ENCODE measurements at places on chromosomes 7 and 10.

DNA sequence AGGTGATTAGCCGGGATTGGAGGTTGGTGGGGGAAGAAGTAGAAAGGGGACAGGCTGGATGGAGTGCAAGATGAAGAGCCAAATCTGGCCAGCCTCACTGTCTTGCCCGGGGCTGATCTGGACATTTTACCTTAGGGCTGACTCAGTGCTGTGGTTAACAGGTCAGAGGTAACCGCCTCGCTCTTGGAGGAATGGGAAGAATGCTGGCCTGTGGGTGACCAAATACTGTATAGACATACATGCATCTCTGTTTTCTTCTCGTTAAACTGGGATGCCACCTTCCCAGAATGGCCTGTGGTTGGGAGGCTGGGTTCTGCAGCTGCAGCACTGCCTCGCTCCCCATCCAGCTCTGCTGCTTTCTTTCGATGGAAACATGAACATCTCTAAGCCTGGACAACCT lies 120.0 kb downstream of the SEC23IP start:
- no peak for DNase-seq

- DNase-seq = no peak
Measured at GRCh38 chr10:47026301-47027107, 115.3 kb downstream of the PTPN20 start.

- no peak for DNase-seq
Measured at GRCh38 chr10:71893258-71893815, 42.3 kb upstream of the PSAP start.

DNA sequence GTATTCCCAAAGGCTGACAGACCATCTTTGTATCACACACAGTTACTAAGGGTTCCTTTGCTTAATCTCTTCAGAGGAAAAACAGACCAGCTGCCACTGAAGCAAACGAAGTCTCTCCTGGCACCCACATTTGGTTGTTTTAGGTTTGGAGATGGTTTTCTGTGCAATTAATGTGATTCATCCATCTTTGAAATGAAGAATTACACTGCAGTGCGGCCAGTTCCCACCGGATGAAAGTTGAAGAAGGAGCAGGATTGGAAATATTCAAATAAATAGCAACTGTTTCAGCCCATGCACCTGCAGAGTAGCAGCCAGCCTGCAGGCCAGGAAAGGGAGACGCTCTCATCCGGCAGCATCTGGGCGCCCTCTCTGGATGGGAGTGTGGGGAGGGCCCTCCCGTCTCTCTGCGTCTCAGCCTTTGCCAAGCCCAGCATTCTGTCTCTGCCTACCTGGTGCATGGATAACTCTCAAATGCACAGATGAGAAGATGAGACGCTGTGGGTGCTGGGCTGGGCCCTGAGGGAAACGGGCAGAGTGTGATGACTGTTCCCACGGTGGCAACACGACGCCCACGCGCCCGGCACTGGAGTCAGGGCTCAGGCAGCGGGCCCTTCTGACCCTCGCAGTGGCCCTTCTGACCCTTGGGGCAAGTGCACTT lies 214.0 kb downstream of the PTPRN2 start:
- no peak for DNase-seq

- DNase-seq = no peak
Measured at GRCh38 chr10:113473851-113474250, 79.0 kb upstream of the HABP2 start.

- peak; percentile 48 for DNase-seq
Measured at GRCh38 chr10:112314822-112315474, 31.7 kb downstream of the TECTB start.

DNA sequence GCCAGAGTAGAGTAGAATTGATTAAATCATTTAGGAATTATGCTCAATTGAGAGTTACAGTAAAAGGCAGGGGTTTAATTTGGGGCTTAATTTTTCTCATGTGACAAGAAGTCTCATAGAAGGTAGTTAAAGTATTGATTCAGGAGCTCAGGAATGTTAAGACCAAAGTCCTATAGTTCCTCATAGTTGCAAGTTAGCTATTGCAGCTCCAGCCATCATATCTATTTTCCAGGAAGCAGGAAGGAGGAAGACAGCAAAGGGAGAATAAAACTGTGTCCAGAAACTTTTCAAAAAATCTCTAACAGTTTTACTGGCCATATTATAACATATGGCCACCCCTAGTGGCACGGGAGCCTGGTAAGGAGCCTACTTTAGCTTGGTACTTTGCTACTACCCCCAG lies 97.0 kb upstream of the RPA3 start:
- no peak for DNase-seq

DNA sequence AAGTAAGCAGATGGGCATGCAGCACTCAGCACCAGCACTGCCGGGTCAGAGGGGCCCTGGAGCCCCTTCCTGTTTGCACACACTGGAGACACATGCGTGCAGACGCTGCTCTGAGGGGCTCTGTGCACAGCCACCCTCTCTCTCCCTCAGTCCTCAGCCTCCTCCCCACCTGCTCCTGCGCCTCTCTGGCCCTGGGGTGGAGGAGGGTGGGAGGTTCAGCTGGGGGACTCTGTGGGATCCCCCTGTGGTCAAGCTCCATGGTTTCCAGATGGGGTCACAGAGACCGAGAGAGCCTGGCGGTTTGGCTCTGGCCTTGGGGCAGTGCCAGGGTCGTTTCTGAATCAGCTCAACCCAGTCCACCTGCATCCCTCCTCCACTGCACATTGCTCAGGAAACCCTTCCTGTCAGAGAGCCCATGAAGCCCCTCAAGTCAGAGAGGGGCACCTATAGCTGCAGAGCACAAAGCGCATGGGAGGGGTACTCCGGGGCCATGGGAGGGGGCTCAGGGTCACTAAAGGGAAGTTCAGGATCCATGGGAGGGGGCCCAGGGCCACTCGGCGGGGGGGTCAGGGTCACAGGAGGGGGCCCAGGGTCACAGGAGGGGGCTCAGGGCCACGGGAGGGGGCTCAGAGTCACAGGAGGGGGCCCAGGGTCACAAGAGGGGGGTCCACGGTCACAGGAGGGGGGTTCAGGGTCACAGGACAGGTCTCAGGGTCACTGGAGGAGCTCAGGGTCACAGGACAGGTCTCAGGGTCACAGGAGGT lies 161.7 kb downstream of the ADARB2 start:
- no peak for DNase-seq

GRCh38 chr7:159196584-159196983 lies 51.9 kb upstream of the VIPR2 start:
- DNase-seq = no peak

- no peak for DNase-seq
Measured at GRCh38 chr7:106384373-106384772, 99.6 kb upstream of the NAMPT start.

DNA sequence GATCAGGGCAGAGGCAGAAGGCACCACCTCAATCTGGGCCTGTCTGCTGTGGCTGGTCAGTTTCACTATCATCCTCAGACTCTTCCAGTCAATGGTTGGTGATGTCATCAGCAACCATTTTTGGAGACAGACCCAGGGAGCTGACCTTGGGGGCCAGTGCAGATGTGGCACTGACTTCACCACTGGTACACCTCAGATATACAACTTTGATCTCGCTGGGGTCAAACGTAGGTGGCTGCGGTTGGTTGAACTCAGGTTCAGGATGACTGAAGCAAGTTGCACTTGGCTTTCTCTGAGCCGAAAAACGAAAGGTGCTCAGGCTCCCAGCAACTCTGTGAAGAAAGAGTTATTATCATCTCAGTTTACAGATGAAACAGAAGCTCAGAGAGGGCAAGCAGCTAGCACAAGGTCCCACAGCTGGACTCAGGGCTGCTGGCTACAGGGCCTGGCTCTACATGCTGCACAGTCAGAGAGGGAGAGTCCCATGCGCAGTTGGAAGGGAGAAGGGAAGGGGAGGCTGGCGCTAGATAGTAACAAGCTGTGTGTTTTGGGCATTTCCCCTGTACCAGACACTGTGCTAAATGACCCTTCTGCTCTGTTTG lies 27.2 kb downstream of the ANKRD16 start:
- DNase-seq = no peak

GRCh38 chr7:156257904-156258303 lies 382.7 kb upstream of the RNF32 start:
- no peak for DNase-seq

DNA sequence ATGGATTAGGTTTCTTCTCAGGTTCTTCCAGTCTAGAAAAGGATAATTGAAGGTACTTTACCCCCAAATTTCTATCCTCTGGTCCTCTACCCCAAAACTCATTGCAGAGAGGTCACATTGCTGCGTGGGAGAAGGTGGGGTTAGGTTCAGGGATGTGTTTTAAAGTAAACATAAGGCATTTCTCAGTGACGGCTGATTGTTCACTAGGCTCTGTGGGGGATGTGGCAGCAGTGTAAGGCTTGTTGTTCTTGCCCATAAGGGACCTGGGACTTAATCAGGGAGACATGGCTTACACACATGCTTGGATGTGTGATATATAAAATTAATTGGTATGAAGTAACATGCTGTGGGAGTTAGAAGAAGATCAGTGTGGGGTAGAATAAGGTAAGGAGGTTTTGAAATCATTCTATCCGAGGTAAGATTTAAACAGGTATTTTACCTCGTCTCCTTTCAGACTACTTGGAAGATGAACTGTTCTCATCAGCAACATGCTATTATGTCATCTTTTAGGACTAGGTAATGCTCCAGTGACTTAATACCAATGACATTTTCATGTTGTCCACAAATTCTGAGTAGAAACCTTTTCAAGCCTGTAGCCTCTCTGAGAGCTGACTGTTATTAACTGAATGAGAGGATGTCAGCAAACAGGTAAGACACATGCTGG lies 6.6 kb downstream of the CCDC126 start:
- DNase-seq = no peak

DNA sequence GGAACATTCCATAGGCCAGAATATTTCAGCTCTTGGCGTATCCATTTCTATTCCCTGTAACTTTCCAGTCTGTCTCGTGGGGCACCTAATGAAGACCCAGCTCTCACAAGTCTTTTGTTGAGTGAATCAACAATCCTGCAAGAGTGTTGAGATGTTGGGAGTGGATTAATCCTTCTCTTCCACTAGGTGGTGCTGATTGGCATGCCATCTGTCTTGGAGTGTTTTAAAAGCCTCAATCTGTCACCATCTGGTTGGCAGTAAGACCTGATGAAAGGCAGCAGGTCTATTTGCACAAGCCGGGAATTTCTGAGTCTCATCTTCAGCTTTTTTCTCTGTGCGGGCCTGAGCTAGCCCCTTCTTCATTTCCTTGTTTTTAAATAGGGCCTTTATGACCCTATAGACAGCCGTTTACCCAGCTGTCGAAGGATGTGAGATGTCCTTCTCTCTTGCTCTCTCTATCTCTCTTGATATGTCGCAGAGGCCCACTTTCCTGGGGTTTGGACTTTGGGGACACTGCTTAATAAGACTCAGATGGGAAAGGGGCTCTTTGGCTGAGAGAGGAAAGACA lies 180.5 kb downstream of the ZNF365 start:
- DNase-seq = no peak

- DNase-seq = no peak
Measured at GRCh38 chr10:72318418-72319262, 36.1 kb downstream of the DNAJB12 start.

GRCh38 chr7:142807855-142808460 lies 37.2 kb downstream of the PRSS2 start:
- peak; percentile 31 for DNase-seq

GRCh38 chr7:113371416-113372043 lies 253.2 kb upstream of the SMIM30 start:
- no peak for DNase-seq

DNA sequence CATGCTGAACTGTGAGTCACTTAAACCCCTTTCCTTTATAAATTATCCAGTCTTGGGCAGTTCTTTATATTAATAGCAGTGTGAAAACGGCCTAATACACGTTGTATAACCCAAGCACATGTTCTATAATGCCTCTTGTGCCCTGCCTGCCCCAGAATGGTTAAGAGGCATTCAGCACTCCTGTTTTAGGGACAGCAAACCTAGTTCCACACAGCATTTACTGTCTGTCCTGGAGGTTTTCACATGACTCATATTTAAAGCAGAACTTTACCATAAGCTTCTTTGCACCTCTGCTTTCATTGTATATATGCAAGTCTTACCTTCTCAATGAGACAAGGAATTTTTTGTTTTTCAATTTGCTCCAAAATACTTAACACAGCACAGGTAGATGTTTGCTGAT lies 144.8 kb downstream of the ICA1 start:
- no peak for DNase-seq

DNA sequence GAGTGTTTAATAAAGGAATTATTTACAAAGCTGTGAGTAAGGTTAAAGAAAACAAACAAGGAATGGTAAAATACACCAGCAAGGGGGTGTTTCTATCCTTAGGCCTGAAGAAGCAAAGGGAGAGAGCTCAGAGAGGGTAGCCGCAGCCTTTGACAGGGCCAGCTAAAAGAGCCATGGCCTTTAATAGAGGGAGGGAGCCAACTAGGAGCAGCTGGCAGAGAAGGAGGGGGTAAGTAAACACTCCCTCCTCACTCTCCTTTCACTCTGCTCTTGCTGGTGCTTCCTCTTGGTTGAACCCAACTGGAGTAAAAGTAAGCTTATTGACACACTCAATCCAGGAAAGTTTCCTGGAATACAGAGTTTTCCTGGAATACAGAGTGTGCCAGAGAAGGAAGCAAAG lies 87.5 kb downstream of the CH25H start:
- no peak for DNase-seq

DNA sequence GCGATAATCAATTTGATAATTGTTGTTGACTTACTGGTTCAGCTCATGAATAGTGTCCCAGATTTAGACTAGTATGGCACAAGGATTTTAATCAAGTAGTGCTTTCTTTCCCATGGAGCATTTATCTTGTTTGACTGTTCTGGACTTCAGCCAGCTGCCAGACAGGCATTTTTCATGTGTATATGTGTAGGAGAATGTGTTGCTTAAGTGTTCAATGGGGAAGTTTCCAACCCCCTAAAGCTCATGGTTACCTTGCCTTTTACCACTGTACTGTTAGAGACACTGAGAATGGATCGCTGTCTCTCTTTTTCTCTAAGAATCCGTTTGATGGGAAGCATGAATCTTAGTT lies 103.9 kb downstream of the LRRC4 start:
- no peak for DNase-seq

GRCh38 chr7:158187694-158187994 lies 400.0 kb downstream of the PTPRN2 start:
- no peak for DNase-seq

DNA sequence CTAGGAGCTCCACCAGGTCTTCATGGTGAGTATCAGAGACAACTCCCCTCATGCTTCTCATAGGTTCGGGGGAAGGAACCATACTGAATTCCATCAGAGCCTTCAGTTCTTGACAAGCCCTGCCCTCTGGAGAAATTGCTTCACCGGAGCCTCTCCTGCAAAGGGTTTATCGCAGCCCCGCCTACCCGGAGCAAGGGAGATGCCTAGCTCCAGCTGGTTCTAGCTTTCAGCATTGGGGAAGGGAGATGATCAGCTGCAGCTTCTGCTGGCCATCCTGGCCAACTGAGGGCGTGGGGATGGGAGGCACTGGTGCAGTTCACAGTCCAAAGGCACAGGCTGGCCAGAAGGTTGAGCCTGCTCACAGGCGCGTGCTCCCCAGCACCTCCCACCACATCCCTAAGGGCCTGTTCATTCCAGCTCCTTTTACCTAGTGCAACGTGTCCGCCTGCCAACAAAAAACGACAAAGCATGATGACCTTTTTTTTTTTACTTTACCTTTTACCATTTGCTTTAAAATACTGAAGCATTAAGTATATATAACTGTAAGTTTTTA lies 31.2 kb downstream of the LANCL2 start:
- DNase-seq = no peak

All from CD4-positive, alpha-beta T cell treated with Interferon gamma for 1 hour (primary cell).